HuH-7.5 (cell line): ENCODE measurements at places on chromosomes 12 and 14.

DNA sequence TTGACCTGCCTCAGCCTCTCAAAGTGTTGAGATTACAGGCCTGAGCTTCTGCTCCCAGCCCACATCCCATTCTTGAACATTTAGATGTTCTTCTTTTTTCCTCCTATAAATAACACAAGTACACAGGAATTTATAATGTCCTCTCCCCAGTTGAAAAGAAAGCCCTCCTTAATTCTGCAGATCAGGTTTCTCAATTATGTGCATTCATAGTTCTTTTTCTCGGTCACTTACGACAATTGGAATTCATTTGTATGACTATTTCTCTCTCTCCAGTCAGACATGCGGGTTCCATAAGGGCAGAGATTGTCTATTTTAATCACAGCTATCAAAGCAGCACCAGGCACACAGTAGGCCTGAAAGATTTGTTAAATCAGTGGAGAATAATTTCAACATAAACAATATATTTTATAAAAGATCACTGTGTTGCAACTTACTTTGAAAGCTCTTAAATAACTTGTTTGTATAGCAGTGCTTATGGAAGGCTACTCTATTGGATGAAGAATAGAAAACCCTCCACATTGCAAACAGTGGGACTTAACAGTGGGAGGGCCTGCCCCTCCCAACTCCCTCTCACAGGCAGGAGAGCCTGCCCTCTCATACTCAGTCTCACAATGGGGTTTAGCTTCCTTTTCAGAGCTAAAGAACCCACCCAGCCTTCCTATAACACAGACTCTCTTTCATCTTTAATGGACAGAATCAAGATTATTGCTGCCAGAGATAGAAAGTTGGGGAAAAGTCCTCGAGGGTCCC is 84.1 kb upstream of the TRAF3 start:
- DNase-seq: no peak

DNA sequence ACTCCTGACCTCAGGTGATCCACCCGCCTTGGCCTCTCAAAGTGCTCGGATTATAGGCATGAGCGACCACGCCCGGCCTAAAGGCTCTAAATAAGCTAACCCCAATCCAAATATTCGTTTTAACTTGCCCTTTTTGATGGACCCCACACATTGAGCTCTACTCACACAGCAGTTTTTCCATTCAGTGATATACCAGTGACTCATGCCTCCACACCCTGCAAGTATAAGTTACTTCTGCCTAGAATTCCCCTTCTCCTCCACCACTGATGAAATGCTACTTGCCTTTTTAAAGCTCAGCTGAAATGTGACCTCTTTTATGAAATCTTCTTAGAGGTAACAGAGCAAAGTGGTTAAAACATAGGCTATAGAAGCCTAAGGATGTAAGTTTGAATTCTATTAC is 68.8 kb downstream of the EXOC5 start:
- DNase-seq: no peak

GRCh38 chr14:77647853-77648252 is 31.4 kb upstream of the SPTLC2 start:
- DNase-seq: no peak

GRCh38 chr12:87094356-87094755 is 838.2 kb upstream of the MGAT4C start:
- no peak for DNase-seq

GRCh38 chr12:75834591-75834990 is 197.0 kb downstream of the PHLDA1 start:
- DNase-seq: no peak

- DNase-seq: no peak
Measured at GRCh38 chr12:66050610-66051009, 79.9 kb downstream of the LLPH start.

GRCh38 chr12:66962290-66962689 is 283.4 kb upstream of the GRIP1 start:
- DNase-seq: no peak

DNA sequence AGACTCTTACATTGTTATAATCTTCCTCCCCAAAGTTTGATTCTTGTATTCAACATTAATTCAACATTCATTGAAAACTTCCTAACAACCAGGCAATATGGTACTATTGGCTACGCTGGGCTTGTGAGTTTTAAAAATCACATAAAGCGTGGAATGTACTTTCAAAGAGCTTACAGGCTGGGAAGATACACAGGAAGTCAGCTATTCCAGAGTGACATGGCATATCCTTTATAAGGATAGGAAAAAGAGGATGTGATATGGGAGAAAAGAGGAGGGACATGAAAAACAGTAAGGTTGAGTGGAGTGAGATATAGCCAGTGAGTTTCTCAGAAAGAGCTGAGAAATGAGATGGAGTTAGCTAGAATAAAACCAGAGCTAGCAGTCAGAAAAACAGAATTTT is 103.6 kb upstream of the ATF7IP start:
- DNase-seq: no peak

DNA sequence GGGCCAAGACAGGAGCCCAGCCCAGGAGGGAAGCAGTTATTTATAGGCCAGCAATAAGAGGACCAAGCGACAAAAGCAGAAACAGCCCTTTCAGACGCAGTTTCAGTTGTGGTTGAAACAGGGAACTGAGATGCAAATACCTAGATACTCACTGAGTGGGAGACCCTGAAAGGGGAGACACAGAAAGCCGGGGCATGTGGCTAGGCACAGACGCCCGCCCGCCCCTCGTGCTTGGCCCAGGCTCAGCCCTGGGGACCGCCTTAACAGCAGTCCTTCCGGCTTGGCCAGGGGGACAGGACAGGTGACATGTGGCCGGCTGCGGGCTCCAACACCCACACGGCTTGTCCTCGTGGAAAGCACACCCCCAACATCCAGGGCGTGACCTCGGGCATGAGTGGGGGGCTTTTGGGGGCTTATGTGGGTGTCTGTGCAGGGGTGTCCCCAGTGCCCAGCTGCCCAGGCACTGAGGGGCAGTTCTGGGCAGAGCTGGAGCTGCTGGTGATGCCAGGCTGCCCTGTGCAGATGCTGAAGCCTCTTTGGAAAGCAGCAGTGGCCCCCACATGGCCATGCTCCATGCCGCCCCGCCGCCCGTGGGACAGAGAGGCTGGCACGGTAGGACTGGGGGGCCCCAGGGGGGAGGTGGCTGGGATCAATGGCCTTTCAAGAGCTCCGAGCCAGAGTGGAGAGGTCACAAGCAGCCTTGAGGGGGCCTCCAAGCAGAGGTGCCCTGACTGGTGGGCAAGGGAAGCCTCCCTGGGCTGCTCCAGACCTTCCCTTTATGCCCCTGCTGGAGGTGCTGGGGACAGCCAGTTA is 2.1 kb downstream of the PLD4 start:
- DNase-seq: no peak

DNA sequence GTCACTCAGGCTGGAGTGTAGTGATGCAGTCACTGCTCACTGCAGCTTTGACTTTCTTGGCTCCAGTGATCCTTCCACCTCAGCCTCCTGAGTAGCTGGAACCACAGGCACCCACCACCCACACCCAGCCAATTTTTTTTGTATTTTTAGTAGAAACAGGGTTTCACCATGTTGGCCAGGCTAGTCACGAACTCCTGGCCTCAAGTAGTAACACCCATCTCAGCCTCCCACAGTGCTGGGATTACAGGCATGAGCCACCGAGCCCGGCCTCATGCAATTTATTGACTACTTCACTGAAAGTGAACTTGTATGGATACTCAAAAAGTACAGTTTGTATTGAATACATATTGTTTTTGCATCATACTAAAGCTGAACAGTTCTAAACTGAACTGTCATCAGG is 9.1 kb downstream of the PSEN1 start:
- DNase-seq: no peak

GRCh38 chr12:107330831-107331431 is 237.6 kb upstream of the CRY1 start:
- no peak for DNase-seq

DNA sequence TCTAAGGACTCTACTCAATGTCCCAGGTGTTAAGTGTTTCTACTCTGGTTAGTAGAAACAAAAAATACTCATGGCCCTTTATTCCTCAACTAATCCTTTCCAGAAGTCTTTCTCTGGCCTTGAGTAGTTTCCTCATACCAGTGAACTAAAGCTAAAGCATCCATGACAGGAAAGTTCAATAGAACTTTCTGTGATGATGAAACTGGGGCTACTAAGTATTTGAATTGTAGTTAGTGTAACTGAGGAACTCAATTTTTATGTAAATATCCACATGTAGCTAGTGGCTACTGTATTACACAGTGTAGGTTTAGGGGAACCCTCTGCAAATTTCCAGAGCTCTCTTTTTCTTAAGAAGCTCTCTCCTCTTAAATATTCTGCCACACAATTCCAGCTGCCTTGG is 63.7 kb downstream of the R3HDM2 start:
- DNase-seq: no peak

DNA sequence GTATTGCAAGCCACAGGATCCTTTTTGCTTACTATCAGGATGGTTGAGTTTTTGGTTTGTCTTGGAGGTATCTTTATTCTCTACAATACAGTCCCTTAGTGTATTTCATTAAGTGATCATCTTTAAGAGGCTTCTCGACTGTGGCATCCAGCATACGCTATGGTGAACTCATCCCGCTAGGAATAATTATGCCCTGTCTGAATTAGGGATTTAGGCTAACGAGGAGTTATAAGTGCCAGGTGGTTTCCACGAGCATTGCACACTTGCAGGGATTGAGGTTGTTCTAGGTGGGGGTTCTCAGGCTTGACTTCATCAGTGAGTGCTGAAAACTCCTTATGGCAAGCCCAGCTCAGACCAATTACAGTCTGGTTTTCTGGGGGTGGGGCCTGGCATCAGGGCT is 37.2 kb upstream of the RBM19 start:
- DNase-seq: no peak

GRCh38 chr12:6452944-6453630 is 1.2 kb downstream of the TAPBPL start:
- no peak for DNase-seq

- no peak for DNase-seq
Measured at GRCh38 chr12:87439990-87440827, 589.0 kb downstream of the C12orf50 start.

DNA sequence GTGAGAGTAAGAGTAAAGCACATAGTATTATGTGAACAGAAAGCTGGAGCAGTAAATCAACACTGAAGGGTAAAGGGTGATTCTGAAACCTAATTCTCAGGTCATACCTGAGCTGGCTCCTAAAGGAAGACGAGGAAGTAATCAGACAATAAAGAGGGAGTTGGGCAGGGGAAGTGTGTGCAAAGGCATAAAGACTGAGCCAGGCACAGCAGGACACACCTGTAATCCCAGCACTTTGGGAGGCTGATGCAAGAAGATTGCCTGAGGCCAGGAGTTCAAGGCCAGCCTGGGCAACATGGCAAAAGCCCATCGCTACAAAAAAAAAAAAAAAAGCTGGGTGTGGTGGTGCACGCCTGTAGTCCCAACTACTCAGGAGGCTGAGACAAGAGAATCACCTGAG is 9.6 kb downstream of the ARF3 start:
- no peak for DNase-seq

DNA sequence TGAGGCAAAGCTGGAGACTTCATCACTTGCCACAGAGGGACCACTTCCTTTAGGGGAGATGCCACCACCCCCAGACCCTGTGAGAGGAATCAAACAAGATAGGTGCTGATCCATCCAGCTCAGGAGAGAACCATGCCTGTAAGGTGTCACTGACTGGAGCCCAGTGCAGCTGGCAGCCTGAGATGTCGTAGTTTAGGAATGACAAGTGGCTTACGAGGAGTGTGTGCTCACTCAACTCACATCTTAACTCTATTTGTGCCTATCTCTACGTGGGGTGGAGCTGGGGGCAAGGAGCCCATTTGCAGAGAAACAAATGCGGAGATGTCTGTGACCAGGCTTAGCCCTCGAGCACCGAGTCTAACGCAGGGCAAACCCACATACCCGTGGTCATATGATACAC is 25.8 kb downstream of the CHFR start:
- DNase-seq: no peak

GRCh38 chr14:55121628-55122439 is 7.2 kb upstream of the LGALS3 start:
- DNase-seq: peak; percentile 60

GRCh38 chr12:81699551-81699950 is 59.6 kb downstream of the PPFIA2 start:
- no peak for DNase-seq

GRCh38 chr12:46160101-46160980 is 108.5 kb downstream of the SLC38A1 start:
- DNase-seq: no peak

DNA sequence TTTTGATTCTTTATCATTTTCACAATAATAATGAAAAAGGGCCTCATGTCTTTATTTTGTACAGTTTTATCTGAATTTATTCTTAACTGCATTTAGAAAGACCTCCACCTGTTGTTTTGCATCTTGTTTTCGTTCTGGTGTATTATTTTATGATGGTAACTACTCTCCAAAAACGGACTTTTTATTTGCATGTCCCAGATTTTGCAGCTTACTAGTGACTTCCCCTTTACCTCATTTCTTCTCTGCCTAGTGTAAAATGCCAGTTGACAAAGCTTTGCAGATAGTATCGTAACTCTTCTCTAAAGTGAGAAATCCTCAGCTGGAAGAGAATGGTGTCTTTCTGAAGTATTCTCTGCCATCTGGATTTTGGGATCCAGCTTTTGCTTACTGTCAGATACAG is 17.2 kb downstream of the PEX5 start:
- DNase-seq: no peak

- DNase-seq: peak; percentile 22
Measured at GRCh38 chr12:55188974-55189556, 31.8 kb upstream of the OR10A7 start.

GRCh38 chr12:105329926-105330282 is 587 bp upstream of the C12orf75 start:
- DNase-seq: no peak

DNA sequence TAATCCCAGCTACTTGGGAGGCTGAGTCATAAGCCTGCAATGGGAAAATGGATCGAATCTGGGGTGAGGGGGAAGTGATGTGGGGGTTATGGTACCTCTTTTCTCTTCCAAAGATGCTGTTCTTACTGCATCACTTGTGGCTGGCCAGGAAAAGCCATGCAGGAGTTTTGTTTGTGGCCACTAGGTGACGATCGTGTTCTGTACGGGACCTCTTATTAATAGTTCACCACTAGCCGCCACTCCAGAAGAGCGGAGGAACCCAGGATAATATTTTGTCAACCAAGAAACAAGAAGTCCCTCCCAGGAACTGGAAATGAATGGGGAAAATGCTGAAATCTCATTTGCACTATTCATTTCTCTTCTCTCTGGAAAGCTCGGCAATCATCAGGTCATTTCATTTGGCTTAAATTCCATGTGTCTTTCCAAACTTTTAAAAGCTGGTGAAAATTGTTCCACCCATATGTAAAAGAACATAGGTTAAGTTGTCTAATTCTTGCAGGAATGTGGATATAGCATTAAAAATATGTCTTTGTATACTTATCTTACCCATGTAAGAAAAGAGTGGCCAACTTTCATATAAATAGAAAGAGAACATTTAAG is 8.9 kb downstream of the GPR65 start:
- peak; percentile 12 for DNase-seq

- DNase-seq: no peak
Measured at GRCh38 chr12:67656251-67656650, 7.7 kb downstream of the DYRK2 start.

- no peak for DNase-seq
Measured at GRCh38 chr12:15050659-15051058, 77.8 kb downstream of the PDE6H start.
